ENCODE measurements at places on chromosomes 3 and 15.

DNA sequence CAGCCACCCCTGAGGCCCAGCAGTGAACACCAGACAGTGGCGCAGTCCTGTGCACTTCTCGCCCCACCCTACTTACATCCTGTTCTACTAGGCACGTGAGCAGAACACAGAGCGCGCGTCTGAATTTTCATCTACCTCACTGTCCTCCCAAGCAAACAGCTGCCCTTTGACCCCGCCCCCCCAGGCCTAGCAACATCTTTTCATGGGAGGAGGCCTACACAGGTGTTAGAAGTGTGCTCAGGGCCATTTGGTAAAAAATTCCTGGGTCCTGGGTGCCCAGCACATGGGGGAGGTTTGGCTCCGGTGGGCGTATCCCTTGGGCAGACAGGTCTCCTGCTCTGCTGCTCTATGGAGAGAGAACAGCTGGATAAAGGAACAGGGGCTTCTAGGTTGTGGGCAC, 95.0 kb downstream of the MYLK start:
- no peak for DNase-seq

GRCh38 chr3:43173949-43174348, 68.1 kb upstream of the POMGNT2 start:
- no peak for DNase-seq

GRCh38 chr15:98071786-98072185, 111.3 kb downstream of the ARRDC4 start:
- DNase-seq, result no peak

DNA sequence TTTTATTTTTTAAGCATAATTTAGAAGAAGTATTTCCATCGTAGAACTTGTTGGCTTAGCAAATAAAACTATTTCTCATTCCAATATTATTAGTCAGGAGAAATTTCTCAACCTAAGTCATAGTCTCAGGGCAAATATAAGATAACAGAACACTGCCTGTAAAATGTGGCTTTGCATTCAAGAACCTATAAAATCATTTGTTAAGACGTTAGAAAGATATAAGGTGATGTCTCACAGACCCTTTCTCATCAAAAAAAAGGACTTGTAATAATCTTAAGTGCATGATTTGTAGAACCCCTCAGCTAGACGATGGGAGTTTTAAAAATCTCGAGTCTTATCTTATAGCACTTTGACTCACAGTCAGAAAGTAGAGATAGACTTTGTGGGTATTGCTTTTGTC, 314.7 kb upstream of the CFAP20DC start:
- DNase-seq, result no peak

DNA sequence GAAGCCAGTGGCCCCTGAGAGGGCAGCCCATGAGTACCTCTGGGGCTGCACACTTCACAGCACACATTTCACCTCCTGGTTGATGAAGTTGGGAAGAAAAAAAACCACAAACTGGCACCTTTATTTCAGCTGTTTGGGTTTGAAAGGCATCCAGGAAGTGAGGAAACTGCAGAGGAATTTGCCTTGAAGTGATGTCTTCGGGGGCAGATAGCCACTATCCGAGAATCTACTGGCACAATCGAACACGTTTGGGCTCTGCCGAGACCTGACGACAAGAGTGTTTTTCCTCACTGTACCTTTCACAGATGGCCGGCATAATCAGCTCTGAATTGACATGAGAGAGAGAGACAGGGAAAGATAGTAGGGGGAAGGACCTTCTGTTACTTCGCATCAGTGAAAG, 59.7 kb downstream of the LRIG1 start:
- DNase-seq, result no peak

- no peak for DNase-seq
Measured at GRCh38 chr15:69673291-69673881, 220.8 kb downstream of the RPLP1 start.

DNA sequence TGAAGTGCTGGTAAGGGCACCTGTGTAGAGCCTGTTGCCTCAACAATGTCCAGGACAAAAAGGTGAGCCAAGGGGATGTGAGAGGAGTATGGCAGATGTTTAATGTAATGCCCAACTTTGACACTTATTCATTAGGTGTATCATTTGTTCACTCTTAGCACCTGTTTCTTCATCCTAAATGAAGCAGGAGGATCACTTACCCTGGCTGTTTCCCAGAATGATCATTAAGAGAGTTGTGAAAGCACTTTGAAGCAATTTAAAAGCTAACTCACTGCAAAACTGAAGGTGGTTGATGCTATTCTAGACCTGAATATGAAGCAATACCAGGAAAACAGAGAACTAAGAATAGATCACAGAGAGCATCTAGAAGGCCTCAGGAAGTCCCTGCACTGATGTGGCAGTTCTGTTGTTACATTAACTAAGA, 3.4 kb upstream of the HHLA2 start:
- no peak for DNase-seq

- DNase-seq, result peak; percentile 1
Measured at GRCh38 chr15:73941871-73942635, 15.8 kb downstream of the LOXL1 start.

- no peak for DNase-seq
Measured at GRCh38 chr3:64462203-64462602, 225.6 kb downstream of the ADAMTS9 start.

GRCh38 chr3:123096126-123096525, 29.3 kb downstream of the PDIA5 start:
- no peak for DNase-seq

DNA sequence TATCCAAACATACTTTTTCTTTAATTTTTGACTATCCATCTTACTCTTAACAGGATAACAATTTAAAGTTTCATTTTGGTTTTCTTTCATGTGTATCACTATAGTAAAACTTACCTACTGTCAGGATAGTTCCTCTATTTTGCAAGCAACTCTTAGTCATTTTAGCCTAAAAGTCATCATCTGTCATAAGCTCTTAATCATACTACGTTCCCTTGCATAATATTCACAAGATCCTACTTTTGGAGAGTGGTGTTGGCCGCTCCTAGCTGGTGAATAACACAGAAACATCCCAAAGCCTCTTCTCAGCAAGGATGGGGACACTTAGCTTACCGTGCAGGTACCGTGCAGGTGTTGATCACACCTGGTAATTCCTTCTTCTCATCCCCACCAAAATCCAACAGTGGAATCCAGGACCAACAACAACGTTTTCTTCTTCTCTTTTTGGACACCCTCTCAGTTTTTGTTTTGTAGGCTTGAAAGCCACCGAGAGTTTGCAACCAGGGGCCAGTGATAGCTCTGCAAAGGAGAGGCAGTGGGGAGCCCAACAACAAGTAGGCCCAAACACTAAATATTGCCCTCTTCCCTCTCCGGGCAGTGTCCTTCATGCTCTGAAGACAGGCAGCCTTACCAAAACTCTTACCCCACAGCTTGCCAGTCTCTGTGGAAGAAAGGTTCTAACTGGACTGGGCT, 433 bp downstream of the FILIP1L start:
- DNase-seq, result no peak

- DNase-seq, result no peak
Measured at GRCh38 chr15:66730168-66731021, 28.4 kb downstream of the SMAD6 start.

GRCh38 chr3:56764904-56765547, 36.7 kb downstream of the ARHGEF3 start:
- DNase-seq, result no peak

DNA sequence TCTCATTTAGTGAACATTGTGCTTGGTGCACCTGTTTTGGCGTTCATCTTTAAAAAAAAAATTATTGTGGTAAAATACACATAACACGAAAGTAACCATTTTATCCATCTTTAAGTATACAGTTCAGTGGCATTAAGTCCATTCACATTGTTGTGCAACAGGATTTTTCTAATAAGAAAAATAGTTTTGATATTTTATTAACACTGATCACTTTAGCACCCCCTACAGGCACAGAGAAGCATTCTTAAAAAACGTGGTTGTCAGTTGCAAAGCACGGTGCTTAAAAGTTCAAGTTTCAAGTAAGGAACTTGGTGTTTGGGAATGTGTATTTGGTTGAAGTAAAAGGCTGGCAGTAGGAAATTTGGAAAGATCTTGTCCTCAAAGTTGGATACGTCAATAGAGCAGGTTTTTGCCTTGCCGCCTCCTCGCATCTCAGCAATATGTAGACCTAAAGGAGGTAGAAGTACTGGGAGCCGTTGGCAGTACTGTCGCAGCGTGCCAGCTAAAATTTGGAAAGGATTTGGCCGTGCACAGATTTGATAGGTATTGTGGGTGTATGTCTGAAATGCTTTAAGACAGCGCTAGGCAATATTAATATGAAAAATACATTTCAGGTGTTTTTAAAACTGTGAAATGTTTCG, 110.4 kb downstream of the LRRC28 start:
- DNase-seq, result no peak

DNA sequence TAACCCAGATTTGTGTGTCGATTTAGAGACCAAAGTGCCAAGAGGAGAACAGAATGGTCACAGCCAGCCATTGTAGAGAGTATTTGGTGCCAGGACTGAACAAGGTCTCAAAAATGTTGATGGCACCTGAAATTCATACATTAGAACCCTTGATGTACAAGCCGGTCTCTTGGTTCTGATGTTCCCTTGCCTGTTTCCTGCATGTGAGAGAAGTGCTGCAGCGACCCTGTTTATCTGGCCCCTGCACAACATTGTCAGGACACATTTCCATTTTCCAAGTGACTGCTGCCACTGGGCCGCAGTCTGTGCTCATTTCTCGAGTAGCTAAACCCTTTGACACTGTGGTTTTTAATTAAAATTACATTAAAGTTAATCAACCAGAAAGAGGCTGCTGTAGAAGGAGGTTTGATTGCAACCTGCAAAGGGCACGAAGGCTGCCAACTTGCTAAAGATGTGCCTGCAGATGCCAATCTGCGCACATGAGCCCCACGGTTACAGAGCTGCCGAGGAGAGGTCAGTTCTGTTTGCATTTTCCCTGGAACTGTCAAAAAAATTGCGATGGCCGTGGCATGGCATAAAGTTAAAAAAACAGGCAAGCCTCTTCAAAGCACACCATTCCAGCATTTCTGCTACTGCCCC, 136.4 kb upstream of the CMC1 start:
- no peak for DNase-seq

DNA sequence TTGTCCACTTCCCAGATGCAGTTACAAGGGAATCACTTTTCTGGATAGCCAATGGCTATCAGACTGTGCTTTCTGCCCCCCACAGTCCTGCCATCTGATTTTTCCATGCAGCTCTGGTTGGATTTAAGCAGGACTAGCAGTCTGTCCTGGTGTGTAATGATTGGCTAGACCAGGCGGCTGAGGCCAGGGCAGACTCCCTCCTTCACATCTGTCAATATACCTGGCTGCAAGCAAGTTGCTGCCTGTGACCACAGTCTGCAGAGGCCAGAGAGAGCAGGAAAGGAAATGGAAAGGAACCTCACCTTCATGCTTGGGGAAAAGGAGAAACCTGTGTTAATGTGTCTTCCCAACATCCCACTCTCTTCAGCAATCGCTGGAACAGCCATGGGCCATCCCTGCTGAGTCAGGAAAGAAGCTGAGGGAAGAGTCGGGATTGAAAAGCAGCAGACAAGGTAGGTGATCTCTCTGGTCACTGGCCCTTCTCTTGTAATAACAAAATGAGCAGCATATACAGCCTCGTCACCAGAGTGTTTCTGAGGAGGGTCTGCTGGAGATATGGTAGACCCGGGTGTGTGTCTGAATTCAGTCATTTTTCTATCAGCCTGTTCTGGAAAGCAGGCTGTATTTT, 126.7 kb upstream of the PHLDB2 start:
- no peak for DNase-seq

GRCh38 chr3:49703443-49703927, 14.1 kb downstream of the RNF123 start:
- DNase-seq, result peak; percentile 19

GRCh38 chr3:48619541-48620524, 1.7 kb downstream of the TMEM89 start:
- DNase-seq, result no peak

GRCh38 chr3:186254676-186255650, 107.1 kb downstream of the DGKG start:
- no peak for DNase-seq

DNA sequence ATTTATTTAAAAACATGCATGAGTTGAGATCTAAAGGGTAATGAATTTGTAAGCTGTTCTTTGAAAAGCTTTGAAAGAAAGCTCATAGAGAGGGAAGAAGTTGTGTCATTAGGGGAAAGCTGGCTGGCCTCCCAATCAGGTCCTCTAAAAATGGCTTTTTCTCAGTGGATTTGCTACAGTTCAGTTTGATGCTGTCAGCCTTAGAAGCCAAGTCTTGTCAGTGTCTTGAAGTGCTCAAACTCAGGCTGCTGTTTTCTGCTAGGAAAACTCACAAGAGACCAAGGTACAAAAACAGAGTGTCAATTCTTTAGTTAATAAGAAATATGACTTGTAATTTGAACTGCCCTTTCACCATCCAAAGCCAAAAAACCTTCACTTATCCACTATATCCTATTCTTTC, 243.8 kb downstream of the OTOL1 start:
- no peak for DNase-seq

DNA sequence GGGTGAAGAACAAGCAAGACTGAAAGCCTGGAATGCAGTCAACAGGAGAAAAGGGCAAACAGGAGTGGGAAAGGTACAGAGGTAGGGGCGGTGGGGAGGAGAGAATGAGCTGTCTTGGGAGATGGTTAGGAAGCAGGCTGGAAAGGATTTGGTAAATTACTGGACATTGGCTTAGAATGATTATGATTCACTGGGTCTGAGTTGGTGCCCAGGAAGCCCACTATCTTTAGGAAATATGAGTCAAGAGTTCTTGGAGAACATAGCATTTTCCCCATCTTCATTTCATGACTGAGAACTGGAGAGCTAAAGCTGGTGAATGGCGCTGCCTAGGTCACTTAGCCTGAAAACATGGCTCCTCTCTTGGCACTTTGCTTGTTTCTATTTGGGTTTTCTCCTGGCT, 74.7 kb upstream of the C3orf80 start:
- DNase-seq, result no peak

- DNase-seq, result no peak
Measured at GRCh38 chr3:58776231-58776630, 109.7 kb upstream of the FAM3D start.

GRCh38 chr3:2958551-2958950, 151.6 kb downstream of the IL5RA start:
- no peak for DNase-seq

DNA sequence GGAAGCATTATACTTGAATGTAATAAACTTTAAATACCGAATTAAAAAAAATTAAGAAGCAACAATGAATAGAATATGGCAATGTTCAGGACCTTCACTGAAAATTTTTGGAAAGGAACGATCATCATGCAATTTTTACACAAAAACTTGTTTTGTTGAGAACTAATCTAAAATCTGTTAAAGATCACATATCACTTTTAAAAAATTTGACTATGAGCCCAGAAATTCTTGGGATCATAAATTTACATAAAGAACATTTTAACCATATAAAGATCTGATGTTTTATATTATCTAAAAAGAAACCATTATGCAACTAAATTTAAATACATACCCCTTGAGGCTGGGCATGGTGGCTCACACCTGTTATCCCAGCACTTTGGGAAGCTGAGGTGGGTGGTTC, 76.2 kb upstream of the MELTF start:
- no peak for DNase-seq

GRCh38 chr3:175914785-175915184, 1055.7 kb downstream of the NAALADL2 start:
- DNase-seq, result no peak

DNA sequence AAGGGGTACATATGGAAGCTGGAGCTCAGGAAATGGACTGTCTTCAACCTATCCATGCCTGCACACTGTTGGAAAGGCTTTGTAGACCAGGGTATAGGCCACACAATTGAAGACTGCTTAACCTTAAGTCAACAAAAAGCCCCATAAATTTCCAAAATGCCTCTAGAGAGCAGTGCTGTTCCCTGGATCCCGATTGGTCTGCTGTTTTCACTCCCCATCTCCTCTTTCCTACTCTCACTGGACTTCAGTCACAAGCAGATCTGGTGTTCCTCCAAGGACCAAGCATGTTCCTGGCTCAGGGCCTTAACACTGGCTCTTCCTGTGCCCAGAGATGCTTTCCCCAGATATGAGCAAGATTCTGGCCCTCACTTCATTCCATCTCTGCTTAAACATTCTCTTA, 22.8 kb upstream of the LRRC34 start:
- no peak for DNase-seq

All from NCI-H748 treated with DMSO at 0.1 percent for 48 hours (cell line).